NCI-H69 (cell line): ENCODE measurements at places on chromosomes 3 and 15.

GRCh38 chr15:66698318-66698961, 3.6 kb upstream of the SMAD6 start:
- DNase-seq = peak; percentile 91

- DNase-seq = peak; percentile 59
Measured at GRCh38 chr3:196311-197148, at the start of gene CHL1. Gene CHL1 (plus strand): TSS chr3:196763. CDS start chr3:319777, 123,014 bp downstream.

- DNase-seq = peak; percentile 78
Measured at GRCh38 chr3:172848910-172849309, 98.4 kb downstream of the ECT2 start.

DNA sequence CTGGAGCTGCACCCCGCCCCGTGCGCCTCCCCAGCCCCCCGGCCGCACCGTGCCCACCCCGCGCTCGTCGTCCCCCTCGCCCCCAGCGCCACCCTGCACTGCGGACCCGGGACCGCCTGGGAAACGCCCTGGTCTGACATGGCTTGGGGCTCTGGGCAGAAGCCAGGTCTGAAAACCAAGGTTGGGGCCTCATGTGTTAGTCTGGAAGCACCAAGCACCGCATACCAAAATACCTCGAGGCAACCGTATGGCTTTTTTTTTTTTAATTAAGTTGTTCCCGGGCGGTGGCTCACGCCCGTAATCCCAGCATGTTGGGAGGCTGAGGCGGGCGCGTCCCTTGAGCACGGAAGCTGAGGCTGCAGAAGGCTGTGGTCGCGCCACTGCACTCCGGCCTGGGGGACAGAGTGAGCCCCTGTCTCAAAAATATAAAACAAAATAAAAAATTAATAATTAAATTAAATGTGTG, 91.5 kb upstream of the CHD2 start:
- peak; percentile 77 for DNase-seq

GRCh38 chr3:53122933-53123305, 7.3 kb downstream of the RFT1 start:
- DNase-seq = no peak

- no peak for DNase-seq
Measured at GRCh38 chr15:52233405-52233804, 42.2 kb upstream of the GNB5 start.

GRCh38 chr3:71956716-71957115, 171.8 kb upstream of the PROK2 start:
- peak; percentile 34 for DNase-seq
